Stimulated activated CD8-positive, alpha-beta memory T cell treated with anti-CD3 and anti-CD28 coated beads, Interleukin-2, amount 100 ng/mL, for 1 hour (primary cell): ENCODE measurements at places on chromosomes 6 and 20.

- no peak for DNase-seq
Observed at GRCh38 chr6:158987657-158988056, 12.3 kb downstream of the RSPH3 start.

DNA sequence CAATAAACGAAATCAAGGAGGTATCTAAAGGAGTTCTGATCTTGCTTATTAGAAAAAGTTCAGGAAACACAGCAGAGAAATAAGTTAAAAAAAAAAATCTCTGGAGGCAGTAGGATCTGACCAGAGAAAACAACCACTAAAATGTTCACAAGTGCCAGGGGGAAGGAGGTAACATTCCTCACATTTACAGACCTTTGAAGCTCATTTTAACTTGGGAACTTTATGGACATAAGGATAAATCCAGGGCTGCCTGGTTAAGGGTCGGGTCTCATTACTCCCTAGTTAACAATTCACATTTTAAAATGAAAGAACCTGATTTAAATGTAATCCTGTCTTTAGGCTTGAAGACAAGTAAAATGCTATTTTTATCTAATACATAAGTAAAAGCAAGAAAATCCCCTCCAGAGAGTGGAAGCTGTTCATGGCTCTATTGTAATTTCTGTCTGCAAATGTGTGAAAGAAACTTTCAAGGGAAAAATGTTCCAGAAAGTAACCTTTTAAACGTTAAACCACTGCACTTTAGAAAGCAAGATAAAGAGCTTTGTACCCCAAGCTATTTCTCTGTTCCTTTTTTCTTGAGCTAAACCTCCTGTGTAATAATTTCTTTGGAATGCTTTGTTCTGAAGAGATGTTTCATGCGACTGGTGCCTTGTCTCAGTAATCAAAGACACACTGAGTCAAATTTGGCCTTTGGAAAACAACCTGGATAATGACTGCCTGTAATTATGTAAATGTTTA lies 38.2 kb downstream of the MYLIP start:
- no peak for DNase-seq

- no peak for DNase-seq
Observed at GRCh38 chr6:24899997-24900325, 35.8 kb downstream of the RIPOR2 start.

- no peak for DNase-seq
Observed at GRCh38 chr6:104599821-104600638, 259.7 kb downstream of the HACE1 start.

GRCh38 chr6:39806278-39806677 lies 14.1 kb downstream of the DAAM2 start:
- no peak for DNase-seq

DNA sequence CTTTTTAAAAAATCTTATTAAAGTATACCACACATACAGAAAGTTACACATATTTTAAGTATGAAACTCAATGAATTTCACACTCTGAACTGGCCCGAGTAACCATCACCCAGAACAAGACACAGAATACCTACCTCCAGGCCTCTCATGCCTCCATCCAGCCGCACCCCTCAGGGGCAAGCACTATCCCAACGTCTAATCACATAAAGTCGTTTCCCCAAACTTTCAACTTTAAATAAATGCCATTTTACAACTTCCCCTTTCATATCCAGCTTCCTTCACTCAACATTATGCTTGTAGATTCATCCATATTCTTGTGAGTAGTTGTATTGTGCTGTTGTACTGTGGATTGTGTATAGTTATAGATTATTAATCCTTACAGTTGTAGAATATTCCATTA lies 539.1 kb downstream of the CD83 start:
- DNase-seq, result no peak

DNA sequence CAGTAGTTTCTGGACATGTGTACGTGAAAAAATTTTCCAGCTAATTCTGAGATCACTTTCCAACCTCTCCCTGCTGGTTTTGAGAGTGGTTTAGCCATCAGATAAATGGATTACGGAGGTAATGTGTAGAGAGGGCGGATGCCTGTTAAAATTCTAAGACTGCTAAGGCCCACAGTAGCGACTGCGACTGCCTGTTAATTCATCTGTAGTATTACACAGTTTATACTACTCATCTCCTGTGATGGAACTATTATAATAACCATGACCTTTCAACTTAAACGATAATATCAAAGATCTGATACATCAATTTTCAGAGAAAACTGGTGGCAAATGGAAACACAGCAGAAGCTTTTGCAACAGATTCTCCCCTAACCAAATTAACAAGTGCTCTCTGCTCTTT lies 102.3 kb downstream of the IRF4 start:
- DNase-seq, result no peak

GRCh38 chr6:149324428-149324827 lies 6.9 kb downstream of the TAB2 start:
- DNase-seq, result no peak

GRCh38 chr20:4626228-4626627 lies 95.5 kb upstream of the PRND start:
- DNase-seq, result no peak

DNA sequence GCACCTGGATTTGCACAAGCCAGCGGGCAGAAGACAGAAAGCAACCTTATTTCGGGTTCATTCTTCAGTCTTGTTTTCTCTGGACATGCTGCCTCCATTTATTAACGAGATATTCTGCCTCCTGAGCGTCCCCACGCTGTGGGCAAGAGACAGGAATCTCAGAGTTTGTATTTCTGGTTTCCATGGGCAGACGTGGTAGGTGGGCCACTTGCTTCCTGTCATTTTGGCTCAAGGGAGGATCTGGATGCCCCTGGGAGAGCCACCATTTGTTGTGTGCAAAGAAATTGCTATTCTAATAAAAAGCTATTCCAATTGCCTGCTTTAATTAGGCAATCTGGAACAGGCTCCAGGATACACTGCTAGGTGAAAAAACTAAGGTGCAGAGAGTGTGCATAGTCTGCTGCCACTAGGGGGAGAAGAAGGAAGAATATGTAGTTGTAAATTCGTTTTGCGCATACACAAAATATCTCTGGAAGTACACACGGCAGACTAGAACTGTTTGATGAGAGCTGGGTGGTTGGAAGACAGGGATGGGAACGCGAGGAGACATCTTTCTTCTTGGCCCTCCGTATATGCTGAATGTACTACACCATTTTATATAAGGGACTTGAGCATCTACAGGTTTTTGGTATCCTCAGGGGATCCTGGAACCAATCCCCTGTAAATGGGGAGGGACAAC lies 30.1 kb upstream of the SLC16A10 start:
- DNase-seq, result no peak

- no peak for DNase-seq
Observed at GRCh38 chr20:41617059-41617901, 897 bp downstream of the CHD6 start.

DNA sequence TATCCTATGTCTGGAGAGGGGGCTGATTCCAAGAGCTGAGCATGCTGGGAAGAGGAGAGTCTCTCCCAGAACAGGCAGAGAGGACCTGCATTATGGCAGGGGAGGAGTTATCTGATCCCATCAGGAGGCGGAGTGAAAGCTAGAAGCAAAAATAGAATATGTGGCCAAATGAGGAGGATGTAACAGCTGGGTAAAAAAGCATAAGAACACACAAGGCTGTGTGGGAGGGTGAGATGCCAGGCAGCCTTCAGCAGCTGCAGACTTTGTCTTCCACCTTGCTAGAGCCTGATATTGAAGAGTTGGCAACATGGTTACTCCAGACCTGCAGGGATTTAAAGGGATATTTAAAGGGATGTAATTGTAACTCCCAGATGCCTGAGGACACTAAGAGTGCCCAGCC lies 167.1 kb downstream of the PTPRT start:
- DNase-seq, result no peak

- DNase-seq, result no peak
Observed at GRCh38 chr6:159978291-159979135, 9.6 kb downstream of the IGF2R start.

- DNase-seq, result no peak
Observed at GRCh38 chr6:114061741-114062140, 90.8 kb upstream of the HDAC2 start.

- no peak for DNase-seq
Observed at GRCh38 chr6:116580198-116580597, 8.9 kb downstream of the RWDD1 start.

DNA sequence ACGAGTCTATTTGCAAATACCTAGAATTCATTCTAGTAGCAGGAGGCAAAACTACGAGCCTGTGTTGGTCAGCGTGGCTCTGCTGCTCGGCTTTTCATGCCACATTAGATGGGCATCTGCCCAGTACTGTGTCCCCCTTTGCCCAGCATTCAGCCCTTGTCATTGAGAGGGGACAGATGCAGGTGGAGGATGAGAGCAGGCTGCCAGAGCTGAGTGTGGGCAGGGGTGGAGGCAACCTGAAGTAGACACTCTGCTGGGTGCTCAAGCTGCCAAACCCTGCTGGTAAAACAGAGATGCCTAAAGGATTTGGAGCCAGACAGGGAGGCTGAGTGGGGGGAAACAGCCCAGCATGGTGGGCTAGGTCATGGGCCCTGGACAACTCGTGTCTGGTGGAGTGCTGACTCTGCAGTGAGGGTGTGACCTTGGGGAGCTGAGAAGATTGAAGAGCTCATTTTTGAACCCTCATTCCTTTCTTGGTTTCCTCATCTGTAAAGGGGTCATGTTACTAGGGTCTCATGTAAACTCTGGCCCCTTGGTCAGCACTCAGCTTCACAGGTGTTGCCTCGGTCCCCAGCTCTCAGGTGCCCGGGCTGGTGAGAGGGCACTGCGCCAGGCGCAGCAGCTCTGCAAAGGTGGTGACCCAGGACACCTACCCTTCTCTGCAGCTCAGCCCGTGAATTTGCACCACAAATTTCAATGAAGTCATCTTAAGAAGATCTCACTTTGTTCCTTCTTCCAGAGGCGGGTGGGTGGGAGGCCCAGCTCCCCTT lies 64.2 kb upstream of the BHLHE23 start:
- no peak for DNase-seq

- DNase-seq, result no peak
Observed at GRCh38 chr6:55445648-55446204, 118.5 kb downstream of the GFRAL start.

DNA sequence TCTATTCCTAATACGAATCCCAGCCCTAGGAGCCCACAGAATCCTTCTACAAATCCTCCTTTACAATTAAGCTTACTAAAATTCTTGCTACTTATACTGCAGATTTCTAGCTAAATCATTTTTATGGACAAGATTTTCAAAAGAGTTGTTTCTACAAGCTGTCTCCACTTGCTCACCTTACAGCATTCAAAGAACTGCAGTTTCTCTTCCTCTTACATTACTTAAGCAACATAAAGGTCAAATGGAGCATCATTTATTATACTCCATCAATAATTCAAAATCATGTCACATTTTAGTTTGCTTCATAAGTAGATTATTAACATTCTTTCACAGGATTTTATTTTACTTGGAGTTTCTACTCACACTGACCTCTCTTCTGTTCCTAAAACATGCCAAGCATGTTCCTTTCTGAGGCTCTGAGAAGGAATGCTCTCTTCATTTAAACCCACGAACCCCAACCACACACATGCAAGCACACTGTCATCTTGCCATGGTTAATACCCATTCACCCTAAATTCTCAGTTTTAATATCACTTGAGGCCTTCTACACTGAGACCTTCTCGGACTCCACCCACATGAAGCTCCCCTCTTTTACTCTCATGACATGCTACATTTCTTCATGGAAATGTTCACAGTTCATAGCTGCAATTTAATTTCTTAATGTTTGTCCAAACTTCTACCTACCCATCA lies 388.2 kb downstream of the TBC1D32 start:
- no peak for DNase-seq
